ENCODE measurements at places on chromosomes 6 and 20. TPM values are rescaled to one million over a fixed set of nuclear protein-coding genes. Genes with fewer than 3 reads are reported as not detected.

DNA sequence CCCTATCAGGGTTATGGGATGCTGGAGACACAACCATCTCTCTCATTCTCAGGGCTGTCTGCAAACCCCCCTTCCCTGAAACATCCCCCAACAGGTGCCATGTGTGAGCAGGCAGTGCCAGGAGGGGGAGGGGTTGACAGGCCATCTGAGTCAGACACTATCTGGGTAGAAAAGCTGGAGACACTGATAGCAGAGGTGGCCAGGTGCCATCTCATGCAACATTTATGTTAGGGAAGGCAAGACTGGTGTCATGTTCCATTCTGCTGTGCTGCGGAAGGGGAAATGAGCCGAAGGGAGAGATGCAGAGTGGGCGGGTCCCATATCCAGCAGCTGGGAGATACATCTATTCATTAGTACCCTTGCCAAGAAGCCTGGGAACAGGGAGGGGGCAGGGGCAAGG, 3.5 kb downstream of the LHFPL5 start:
- DNase-seq: no peak

- DNase-seq: no peak
Measured at GRCh38 chr6:118334634-118335033, 213.5 kb upstream of the PLN start.

DNA sequence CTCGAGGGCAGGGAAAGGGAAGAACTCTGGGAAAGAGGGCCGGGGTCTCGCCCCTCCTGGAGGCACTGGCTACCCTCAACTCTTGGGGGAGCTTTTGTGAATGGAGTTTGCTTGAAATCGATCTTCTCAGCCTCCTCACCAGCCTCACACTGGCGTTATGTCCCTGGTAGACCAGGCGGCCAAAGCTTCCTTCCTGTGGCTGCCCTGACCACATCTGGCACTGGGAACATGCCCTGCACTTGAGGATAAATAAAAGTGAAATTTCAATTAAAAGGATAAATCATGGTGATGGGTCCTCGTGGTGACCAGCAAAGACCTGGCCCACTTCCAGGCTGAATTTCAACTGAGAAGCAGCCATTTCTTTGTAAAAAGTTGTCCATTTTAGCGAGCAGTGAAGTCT, 234.7 kb downstream of the TAF4 start:
- no peak for DNase-seq

DNA sequence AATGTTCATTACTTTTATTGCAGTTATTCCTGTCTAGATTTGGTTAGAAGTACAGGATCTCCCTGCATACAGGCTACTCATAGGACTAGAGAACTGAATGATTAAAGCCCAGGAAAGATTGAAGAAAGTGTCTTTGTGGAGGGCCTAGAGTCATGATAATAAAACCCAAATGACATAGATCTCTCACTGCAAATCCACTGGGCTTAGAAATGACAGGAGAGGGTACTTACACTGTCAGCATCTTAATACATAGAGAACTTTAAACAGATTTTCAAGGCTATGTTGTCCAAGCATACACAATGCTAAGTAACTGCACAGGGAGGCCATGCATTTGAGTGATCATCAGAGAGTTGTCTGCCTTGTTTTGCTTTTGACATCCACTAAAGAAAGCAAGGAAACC, 383.8 kb upstream of the MAP3K7 start:
- DNase-seq: no peak

DNA sequence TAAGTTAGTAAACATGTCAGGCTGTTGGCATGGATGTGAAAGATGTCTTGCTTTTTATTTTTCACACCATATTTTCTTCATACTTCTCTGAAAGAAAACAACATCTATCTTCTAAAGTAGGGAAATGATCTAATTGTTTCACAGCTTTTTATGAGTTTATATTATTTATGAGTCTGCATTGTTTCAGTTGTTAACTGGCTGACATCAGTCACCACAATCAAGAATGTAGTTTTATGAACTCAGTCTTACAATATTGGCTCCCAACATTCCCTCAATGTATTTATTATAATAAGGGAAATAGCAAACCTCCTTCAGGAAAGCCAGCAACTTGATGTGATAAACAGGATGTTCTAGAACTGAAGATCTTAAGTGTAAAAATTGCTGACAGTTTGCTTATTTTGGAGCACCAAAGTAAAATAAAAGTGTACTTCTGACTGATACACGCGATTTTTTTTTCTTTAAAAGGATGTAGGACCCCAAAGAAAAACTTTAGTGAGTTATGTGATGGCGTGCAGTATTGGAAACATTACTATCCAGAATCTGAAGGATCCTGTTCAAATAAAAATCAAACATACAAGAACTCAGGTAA, 106.0 kb downstream of the ADGRG6 start:
- DNase-seq: no peak

GRCh38 chr6:23073821-23074220, 504.5 kb downstream of the HDGFL1 start:
- no peak for DNase-seq

GRCh38 chr6:37731888-37732287, 34.2 kb upstream of the MDGA1 start:
- no peak for DNase-seq

- no peak for DNase-seq
Measured at GRCh38 chr6:17691925-17692538, 14.7 kb downstream of the NUP153 start.

- no peak for DNase-seq
Measured at GRCh38 chr6:35085359-35086281, 55.5 kb downstream of the TCP11 start.

- DNase-seq: no peak
Measured at GRCh38 chr6:28867086-28867409, 56.7 kb downstream of the TRIM27 start.

- DNase-seq: no peak
Measured at GRCh38 chr6:73460056-73460455, 1.5 kb upstream of the MTO1 start.

DNA sequence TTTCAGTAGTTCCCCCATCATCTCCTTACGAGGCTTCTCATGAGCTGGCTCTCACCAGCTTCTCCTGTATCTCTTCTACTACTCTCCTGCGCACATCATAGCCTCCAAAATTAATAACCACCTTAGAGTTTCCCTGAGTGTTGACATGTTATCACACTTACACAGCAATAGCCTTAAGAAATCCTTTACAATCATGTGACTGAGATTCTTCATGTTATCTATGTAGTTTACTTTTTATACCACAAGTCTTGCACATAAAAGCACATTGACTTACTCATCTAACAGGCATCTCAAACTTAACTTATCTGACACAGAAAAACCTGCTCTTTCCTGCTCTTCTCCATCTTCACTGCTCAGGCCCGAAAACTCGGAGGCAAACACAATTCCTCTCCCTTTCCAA, 103.7 kb upstream of the TAB2 start:
- DNase-seq: no peak

DNA sequence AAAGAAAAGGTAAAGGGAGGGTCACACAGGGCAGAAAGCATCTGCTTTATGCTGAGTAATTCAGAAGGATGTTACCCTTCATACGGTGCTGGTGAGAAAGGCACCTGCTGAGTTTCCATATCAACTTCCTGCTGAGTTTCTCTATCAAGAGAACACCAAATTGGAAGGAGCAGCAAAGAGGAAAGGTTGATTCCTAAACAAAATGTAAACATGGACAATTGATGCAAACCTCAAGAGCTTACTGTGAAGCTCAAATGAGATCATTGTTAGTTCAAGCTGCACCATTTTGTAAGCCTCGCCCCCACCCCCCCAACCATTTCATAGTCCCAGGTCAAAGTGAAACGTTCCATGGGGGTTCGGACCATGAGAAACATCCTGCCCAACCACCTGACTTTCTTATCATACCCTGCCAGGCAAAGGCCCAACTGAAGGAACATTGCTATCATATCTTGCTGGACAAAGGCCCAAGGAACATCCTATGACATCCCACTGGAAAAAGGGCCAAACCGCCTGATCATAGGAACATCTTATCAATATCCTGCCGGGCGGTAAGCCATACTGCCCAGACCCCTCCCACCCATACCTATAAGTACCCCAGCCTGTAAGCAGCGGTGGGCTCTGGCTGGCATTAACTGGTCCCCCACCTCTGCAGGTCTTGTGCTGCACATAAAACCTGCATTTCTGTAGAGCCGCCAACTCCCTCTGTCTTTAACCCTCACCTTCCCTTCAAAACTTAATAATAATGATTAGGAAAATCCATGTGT, 171.6 kb downstream of the UBE3D start:
- DNase-seq: no peak

DNA sequence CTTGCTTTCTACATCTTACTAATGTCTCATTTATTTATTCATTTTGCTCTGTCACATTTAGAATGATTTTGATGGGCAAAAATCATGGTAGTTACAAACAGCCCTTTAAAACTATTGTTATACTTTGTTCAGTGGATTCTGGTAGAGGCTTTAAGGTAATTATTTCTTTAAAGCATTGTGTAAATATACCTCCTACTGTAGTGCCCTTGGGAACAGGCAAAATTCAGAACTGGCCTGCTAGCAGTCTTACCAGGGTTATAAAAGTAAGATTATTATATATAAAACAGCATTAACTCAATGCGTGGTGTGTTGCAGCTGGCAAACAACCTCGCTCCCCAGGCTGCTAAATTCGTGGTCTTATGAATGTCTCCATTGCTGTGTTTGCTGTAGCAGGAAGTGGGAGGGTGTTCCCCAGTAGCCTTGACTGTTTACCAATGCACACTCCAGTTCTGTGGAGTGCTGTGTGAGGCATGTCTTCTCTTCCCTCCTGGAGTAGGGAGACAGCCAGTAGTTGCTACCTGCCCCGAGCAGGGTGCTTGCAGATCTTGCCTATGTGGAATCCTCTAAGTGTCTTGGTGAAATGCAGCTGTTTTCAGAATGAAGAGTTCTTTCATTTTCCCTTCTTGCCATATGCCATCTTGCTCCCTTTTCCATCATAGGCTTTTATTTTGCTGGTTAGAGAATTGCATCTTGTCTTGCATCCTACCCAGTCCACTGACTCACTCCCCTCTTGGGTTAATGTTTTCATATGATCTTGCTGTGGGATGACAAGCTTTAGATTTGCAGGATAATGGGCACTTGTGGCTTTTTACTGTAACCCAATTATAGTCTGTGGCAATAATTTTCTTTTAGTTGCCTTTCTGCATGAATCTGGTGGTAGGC, 45.3 kb downstream of the IGF2R start:
- no peak for DNase-seq

- DNase-seq: no peak
Measured at GRCh38 chr20:9156529-9157280, 87.8 kb downstream of the PLCB4 start.

DNA sequence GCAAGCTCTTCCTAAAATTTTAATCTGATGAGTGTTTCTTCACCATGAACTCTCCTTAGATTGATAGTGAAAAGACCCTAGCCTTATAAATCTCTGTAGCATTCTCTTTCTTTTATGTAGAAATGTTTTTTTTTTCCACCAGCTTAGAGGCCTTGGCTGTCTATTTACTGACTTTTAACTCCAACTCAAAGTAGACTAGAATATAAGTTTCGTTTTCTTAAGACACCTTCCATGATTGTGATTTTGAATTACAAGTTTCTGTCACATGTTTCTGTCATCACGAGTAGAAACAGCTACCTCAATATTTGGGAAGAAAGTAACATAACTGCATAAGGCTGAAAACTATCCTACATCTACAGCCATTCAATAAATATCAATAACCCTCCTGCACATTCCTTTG, 17.8 kb downstream of the ADGRF4 start:
- no peak for DNase-seq

DNA sequence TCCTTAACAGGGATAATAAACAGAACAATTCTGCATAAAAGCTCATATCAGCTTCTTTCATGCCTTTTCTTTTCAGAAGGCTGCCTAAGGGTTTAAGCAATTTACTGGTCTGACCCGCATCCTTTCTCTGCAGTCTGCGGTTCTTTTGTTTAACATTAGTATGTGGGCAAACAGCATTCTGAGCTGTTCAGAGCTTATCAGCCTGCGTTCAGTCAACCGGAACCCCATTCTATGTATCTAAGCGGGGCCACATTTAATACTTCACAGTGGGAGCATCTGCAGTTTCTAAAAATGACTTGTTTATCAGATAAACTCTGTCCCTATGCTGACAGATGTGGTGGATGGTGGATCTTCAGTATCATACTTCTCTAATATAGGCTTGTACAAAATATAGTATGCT, 758.9 kb upstream of the MMS22L start:
- DNase-seq: no peak

DNA sequence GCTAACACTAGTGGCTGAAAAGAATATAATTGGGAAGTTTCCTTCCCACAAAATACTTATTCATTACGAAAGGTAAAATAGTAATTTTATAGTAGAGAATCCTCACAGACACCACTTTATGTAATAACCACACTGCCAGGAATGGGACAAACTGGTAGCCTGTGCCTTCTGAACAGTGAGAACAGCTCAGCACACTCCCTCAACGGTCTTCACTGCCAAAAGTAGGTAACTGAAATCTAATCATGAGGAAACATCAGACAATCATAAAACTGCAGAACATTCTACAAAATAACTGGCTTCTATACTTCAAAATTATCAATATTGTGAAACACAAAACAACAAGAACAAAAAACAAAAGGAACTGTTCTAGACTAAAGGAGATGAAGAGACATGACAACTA, 44.1 kb downstream of the NUP153 start:
- no peak for DNase-seq

- DNase-seq: no peak
Measured at GRCh38 chr20:57414867-57415592, 23.8 kb downstream of the RBM38 start.

DNA sequence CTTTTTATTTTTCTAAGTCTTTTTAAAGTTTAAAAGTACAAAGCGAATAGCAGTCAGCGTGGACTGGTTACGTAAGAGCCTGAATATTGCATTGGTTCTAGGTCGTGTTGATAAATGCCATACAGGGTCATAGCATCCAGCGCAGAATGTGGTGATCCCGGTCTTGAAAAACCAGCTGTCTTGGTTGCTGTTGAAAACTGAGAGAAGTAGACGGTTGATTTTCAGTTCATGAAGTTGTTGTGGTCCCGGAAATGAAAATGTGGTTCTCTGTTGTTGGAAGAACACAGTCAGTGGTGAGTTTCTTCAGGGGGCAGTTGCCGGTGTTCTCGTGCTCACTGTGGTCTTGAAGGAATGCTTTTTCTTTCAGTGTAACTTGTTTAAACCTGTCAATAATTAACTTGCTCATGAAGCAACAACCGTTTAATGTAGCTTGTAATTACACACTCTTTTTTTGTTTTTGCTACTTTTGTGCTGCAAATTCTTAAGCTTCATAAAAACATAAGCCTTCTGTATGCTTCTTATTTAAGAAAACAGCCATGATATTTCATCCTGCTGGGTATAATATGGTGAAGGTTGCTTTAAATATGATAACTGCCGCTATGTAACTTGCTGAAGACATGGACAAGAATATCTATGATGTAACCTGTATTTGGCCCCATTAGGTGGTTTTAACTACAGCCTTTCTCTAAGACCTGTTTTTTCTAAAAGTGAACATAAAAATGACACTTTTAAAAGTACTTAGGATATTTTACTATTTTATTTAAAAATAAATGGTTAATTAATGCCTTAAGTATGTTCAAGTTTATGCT, 64.8 kb upstream of the KIF25 start:
- no peak for DNase-seq

GRCh38 chr6:91633374-91634111, 1046.7 kb upstream of the MAP3K7 start:
- no peak for DNase-seq

FAM209A gene
- not detected for total RNA-seq

JARID2 gene
- total RNA-seq: 5.8 TPM

SIRPG gene
- not detected for total RNA-seq

CYP24A1 gene
- not detected for total RNA-seq

SLC32A1 gene
- total RNA-seq: not detected

KCNK15 gene
- total RNA-seq: 0.30 TPM

POLR1C gene
- 14.5 TPM for total RNA-seq

POM121L2 gene
- not detected for total RNA-seq

SLC17A5 gene
- 5.8 TPM for total RNA-seq

SLC24A3 gene
- 0.60 TPM for total RNA-seq

SLC13A3 gene
- 0.19 TPM for total RNA-seq

FUCA2 gene
- 37.4 TPM for total RNA-seq

Data from heart right ventricle (tissue), 16 donors.